Stimulated activated CD8-positive, alpha-beta memory T cell treated with anti-CD3 and anti-CD28 coated beads, Interleukin-7, amount 100 ng/mL, for 24 hours (primary cell): ENCODE measurements at places on chromosomes 4 and X.

DNA sequence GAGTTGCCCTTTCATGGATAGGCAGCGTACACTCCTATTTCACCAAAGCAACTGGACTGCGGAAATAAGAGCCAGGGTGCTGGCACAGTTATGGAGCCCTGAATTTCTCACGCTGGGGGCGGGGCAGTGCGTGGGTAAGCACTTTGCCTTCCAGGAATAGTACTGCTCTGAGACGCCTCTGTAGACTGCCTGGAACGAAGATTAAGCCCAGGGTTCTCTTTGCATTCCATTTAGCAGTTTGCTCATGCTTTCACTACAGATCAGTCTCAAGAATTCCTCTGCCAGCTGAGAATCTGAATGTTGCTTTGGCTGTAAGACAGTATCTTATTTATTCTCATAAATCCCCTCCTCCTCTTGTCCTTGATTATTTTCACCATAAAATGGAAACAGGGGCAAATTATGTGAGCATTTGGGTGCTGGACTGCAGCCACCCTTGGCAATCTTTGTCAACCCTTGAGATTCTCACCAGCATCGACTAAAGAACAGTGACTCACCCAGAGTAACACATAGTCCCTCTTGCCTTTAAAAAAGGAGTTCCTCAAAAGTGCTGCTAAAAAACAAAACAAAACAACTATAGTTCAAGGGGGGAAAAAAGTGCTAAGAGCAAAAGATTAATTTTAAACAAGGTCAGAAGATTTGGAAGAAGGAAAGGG lies 88.9 kb upstream of the CITED1 start:
- no peak for DNase-seq

- no peak for DNase-seq
Observed at GRCh38 chr4:17230727-17231126, 281.2 kb downstream of the QDPR start.

- DNase-seq = no peak
Observed at GRCh38 chr4:64796581-64796980, 387.3 kb upstream of the TECRL start.

DNA sequence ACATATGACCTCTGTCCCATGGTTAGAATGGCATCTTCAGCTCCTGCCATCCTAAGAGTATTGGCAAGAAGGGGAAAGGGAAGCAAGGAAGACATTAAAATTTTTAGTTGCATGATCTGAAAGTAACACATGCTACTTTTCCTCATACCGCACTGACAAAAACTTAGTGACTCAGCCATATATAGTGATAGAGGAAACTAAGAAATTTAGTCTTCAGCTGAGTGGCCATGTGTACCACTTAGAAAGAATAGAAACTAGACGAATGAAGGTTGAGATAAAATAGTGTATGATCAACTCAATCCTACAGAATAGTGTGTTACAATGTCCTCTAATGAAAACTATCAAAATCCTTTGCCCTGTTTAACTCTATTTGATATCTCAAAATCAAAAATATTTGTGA lies 164.1 kb downstream of the PPP3CA start:
- DNase-seq = no peak
